ENCODE measurements at places on chromosomes 16 and 17.

GRCh38 chr17:76492989-76493501, 8.2 kb downstream of the RHBDF2 start:
- DNase-seq, result no peak

- no peak for DNase-seq
Observed at GRCh38 chr17:75502721-75503329, 12.5 kb downstream of the CASKIN2 start.

DNA sequence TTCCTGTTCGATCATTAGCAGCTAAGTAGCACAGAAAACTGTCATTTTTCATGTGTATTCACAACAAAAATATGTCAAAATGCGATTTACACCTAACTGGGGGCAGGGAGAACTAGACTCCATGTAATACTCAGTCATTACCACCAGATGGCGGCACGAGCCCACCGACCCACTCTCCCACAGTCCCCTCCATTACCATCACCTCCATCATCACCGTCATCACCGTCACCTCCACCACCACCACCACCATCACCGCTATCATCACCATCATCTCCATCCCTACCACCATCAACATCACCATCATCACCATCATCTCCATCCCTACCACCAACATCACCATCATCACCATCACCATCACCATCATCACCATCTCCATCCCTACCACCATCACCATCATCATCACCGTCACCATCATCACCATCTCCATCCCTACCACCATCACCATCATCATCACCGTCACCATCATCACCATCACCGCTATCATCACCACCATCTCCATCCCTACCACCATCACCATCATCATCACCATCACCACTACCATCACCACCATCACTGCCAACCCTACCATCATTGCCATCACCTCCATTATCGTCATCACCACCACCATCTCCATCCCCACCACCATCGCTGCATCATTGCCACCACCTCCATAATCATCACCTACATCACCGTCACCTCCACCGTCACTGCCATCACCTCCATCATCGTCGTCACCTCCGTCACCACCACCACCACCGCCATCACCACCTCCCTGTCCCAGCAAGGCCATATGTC, 14.4 kb downstream of the NDUFAF8 start:
- DNase-seq, result peak; percentile 72

- DNase-seq, result no peak
Observed at GRCh38 chr17:200586-200985, 19.1 kb upstream of the DOC2B start.

GRCh38 chr17:43517615-43518386, 28.3 kb downstream of the ETV4 start:
- no peak for DNase-seq

GRCh38 chr17:1758807-1759206, 3.1 kb upstream of the SERPINF1 start:
- no peak for DNase-seq

GRCh38 chr16:50745940-50746339, 4.1 kb downstream of the CYLD start:
- DNase-seq, result no peak

GRCh38 chr16:23293016-23293415, 9.1 kb upstream of the SCNN1B start:
- DNase-seq, result no peak

DNA sequence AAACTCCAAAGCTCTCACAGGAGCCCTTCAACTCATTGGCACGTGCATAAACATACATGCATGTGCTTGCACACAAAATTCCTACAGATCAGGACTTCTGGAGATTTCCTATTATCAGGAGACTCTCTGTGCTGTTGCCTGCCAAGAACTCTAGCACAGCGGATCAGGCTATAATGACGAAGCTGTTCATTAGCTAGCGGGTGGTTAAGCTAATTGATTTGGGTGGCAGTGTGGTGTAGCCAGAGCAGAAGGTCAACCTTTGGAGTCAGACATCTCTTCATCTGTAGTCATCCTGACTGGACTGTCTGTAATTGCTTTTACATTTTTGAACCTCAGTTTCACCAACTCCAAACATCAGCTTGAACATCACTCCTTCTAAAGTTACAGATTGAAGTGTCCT, 69.0 kb downstream of the KIF2B start:
- DNase-seq, result no peak

DNA sequence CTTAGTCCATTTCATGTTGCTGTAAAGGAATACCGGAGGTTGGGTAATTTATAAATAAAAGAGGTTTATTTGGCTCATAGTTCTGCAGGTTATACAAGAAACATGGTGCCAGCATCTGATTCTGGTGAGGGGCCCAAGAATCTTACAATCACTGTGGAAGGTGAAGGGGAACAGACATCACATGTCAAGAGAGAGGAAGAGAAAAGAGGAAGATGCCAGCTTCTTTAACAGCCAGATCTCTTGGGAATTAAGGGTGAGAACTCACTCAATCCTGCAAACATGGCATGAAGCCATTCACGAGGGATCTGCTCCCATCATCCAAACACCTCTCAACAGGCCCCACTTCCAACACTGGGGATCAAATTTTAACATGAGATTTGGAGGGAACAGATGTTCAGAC, 49.5 kb downstream of the BMERB1 start:
- no peak for DNase-seq

GRCh38 chr17:50360486-50361115, 12.4 kb downstream of the MRPL27 start:
- DNase-seq, result no peak

GRCh38 chr16:17476414-17477259, 5.9 kb upstream of the XYLT1 start:
- DNase-seq, result no peak

- DNase-seq, result no peak
Observed at GRCh38 chr16:57000271-57001025, 11.1 kb downstream of the NLRC5 start.

DNA sequence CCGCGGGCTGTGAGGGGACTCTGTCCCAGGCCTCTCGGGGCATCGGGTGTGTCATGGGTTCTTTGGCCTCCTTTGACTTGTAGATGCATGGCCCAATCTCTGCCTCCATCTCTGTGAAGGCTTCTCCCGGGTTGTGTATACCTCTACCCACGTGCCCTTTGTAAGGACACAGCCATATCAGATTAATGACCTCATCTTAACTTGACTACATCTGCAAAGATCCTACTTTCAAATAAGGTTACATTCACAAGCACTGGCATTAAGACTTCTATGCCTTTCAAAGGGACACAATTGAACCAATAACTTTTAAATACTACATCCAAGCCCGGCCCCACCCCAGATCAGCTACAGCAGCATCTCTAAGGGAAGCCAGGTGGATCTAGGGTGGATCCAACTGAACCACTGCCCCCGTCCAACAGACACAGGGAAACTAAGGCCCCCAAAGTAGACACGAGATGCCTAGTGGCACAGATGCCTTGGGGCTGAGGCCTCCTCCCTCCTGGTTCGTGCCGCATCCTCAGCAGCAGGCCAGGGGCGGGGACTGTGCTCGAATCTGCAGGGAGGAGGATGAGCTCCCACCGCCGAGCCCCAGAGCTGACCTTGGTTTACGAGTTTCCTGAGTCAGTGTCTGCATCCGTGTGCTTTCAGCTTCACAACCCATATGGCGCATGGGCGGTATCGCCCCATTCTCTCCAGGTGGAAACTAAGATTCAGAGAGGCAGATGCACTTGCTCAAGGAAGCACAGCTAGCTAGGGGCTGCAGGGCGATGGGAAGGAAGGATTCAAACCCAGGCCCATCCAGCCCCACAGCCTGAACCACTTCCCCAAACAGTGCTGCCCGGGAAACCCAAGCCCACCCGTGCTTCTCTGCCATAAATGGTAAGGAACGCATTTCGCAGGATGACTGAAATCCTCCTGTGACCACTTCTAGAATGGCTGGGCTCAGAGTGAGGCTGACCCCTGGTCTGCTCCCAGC, 353.3 kb downstream of the C16orf95 start:
- no peak for DNase-seq

GRCh38 chr17:20300436-20300934, 166.9 kb downstream of the LGALS9B start:
- no peak for DNase-seq

GRCh38 chr17:35423761-35424160, 8.5 kb downstream of the SLFN12 start:
- no peak for DNase-seq

DNA sequence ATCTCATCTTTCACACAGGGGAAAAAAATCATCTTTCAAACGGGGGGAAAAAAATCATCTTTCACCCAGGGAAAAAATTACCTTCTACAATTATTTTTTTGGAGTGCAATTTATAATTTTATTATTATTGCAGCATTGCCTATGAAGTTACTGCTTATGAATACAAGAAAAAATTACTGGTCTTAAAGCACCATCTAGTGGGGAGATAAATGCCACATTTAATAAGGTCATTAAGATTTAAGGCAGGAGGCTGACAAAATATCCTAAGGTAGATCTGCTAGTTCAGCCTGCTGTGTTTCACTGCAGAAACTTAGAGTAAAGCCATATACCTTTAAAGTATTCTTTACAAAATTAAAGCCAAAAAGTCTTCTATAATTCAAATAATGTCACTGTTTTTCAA, 13.7 kb downstream of the SHCBP1 start:
- DNase-seq, result no peak

- DNase-seq, result no peak
Observed at GRCh38 chr17:17387498-17388362, 84.6 kb downstream of the NT5M start.

DNA sequence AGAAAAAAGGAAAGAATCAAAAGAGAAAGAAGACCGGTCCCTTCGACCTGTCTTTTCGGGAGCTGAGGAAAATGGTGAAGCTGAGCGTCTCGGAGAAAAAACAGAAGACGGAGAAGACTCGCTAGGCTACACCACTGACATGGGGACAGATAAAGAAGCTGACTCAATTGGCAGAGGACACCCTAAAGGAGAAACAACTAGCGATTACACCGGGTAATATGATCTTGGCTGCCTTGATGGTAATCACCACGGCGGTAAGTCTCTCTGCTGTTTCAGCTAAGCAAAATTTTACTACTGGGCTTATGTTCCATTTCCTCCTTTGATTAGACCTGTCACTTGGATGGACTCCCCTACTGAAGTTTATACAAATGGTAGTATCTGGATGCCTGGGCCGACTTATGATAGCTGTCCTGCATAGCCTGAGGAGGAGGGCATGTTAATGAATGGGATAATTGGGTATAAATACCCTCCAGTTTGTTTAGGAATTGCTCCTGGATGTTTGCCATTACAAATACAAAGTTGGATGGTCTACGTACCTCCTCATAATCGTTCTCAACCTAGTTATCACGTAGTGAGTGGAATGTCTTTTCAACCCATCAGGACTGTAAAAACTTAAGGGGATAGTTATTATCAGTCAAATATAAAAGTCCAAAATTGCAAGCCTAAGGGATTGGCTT, 24.1 kb downstream of the ALOX15B start:
- no peak for DNase-seq

GRCh38 chr16:89417352-89417751, 73.0 kb downstream of the ANKRD11 start:
- DNase-seq, result no peak

DNA sequence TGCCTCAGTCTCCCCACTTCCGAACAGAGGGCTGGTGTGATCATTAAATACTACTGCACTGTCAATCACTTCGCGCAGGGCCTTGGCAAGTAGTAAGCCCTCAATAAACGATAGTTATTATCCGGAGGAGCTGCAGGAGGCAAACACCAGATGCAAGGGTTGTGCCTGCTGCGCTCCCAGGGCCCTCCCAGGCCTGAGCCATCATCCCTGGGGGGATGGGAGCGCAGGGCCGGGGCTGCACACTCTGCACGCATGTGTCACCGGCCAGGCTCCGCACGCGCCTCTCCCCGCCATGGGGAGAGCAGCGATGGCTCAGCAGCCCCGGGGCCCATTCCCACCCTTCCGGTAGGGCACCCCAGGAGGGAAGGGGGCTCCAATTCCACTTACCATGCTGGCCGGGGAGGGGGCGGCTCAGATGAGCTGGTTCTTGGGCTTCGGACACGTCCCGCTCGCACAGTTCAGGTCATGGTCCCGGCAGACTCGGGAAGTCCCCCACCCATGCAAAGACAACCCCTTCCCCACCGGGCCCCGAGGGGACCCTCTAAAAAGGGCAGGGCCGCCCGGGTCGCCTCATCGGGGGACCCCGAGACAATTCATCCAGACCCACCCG, 681 bp downstream of the XPO6 start:
- peak; percentile 57 for DNase-seq

- no peak for DNase-seq
Observed at GRCh38 chr17:61806081-61806828, 57.1 kb downstream of the BRIP1 start.

DNA sequence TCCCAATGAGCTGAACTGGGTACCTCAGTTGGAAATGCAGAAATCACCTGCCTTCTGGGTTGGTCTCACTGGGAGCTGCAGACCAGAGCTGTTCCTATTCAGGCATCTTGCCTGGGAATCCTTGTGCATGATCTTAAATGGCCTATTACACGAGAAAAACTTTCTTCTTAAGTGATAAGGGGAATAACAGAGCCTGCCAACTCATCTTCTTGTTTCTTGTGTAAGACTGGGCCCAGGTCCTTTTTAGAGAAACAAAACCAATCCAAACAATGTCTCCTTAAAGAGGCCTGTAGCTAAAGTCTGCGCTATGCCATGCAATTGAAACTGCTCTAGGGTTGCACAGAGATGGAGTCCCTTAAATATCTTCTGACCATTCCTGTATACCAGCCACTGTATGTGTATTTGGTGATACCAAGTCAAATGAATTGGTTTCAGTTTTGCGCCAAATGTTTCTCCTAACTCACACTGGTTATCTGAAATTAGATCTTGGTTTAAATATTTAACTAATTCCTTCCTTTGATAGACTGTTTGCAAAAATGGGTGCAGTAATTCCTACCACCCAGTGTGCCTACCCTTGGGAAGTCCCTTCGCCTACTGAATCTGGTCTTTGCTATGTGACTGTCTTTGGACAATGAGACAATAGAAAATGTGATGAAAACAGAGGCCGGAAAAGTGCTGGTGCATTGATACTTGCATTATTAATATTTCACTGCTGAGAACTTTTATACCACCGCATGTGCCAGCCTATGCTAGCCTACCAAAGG, 6.5 kb upstream of the CCL23 start:
- DNase-seq, result no peak

DNA sequence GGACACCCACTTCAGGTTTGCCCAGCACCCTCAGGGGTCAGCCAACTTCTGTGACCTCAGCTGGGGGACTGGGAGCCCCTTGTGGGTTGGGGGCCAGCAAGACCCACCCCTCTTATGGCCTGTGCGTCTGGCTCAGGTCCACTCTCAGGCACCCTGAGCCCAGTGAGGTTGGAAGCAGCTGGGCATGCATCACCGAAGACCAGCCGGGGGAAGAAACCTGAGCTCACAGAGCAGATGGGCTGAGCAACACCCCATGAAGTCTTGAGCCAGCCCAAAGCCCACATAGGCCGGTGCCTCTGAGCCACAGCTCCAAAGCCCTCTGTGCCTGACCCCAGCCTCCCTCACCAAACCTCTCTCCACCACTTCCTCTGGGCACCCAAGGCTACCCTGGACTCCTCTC, 166.7 kb downstream of the RBFOX3 start:
- DNase-seq, result no peak

GRCh38 chr16:88523309-88524161, 46.7 kb upstream of the ZC3H18 start:
- DNase-seq, result no peak

GRCh38 chr16:27228045-27228444, 24.7 kb downstream of the KDM8 start:
- no peak for DNase-seq

- no peak for DNase-seq
Observed at GRCh38 chr17:65181237-65182061, 44.3 kb downstream of the RGS9 start.

GRCh38 chr16:82229800-82230619, 60.0 kb upstream of the MPHOSPH6 start:
- DNase-seq, result peak; percentile 67

All from spinal cord (tissue), 10 donors.